ENCODE measurements at places on chromosomes 1 and 21.

- DNase-seq: no peak
These were observed 3.7 kb downstream of the CHD1L start for GRCh38 chr1:147246044-147246690.

- DNase-seq: no peak
These were observed 100.7 kb downstream of the KCNN3 start for GRCh38 chr1:154769193-154769895.

DNA sequence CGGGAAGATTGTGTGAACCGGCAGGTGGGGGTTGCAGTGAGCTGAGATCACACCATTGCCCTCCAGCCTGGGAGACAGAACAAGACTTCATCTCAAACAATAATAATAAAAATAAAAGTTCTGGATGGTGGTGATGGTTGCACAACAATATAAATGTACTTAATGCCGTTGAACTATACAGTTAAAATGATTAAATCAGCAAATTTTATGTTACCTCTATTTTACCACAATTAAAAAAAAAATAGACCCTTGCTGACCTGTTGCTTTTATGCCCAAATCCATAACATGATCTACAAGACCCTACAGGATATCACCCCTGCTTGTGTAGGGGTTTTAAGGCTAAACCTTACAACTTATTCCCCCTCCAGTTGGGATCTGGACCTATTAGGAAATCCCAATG lies 11.8 kb upstream of the PDIK1L start:
- DNase-seq: no peak

- no peak for DNase-seq
These were observed 111.8 kb upstream of the NBPF11 start for GRCh38 chr1:148263906-148264255.

- no peak for DNase-seq
These were observed 605.8 kb upstream of the CAMK1G start for GRCh38 chr1:208977638-208978256.
